ENCODE measurements at places on chromosomes 5 and 9.
A peak's percentile ranks its signal among the peaks of the same experiment; 100 is the strongest.

- DNase-seq: no peak
Measured at GRCh38 chr9:80554856-80555255, 983.1 kb downstream of the TLE4 start.

DNA sequence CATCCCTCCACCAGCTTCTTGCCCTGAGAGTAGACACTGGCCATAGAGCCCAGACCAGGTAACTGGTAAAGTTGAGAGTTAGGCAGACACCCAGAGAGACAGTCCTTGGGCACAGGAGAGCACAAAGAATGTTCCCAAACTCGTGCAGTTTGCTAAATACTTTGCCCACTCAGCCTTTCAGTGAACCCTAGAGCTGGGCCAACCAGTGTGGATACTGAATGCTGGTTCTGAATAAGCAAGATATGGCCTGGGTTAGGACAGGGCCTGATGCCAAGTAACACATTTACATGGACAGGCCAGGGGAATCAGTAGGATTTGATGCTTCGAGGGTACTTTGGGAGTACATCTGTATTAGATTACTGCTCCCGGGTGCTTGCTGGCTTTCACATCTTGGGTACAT is 185.4 kb downstream of the SH3GL2 start:
- DNase-seq: no peak

DNA sequence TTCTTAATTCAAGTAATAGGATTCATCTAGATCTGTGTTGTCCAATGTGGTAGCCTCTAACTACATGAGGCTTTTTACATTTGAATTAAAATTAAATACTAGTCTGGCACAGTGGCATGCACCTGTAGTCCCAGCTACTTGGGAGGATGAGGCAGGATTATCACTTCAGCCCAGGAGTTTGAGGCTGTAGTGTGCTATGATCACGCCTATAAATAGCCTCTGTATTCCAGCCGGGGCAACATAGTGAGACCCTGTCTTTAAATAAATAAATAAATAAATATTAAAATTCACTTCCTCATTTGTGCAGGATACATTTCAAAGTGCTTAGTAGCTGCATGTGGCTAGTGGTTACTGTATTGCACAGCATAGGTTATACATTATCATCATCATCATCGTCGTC is 91.8 kb downstream of the UBE2R2 start:
- DNase-seq: no peak

GRCh38 chr9:123175854-123176629 is 92.3 kb downstream of the STRBP start:
- DNase-seq: peak; percentile 1

DNA sequence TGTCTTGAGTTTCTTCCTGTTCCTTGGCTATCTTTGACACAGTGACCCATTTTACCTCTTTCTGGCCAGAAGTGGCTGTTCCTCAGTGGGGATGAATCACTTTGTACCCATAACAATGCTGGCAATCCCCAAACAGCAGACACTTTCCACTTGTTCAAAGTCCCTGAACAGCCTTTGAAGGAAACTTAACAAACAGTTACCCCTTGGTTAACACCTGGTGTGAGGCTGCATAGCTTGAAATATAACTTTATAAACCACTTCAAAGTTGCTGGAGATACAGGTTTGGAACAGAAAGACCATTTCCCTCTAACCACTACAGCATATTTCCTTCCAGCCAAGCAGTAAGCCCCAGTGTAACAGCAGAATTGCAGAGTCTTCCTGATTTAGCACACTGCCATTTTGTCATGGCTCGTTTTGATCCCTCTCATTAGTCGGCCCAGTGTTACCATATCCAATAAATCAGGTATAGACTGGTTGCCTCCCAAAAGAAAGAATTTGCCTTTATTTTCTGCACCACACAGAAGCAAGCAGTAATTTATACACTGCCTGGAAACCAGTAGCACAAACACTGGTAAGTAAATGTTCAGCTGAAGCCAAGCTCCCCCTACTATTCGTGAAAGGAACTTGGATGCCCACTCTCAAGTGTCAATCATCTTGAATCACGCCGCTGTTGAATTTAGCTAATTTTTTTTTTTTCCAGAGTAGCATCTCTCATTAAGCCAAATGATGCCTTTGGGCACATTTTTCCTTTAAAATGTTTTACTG is 225.9 kb downstream of the PIK3R1 start:
- DNase-seq: no peak

GRCh38 chr9:95954940-95955339 is 79.4 kb downstream of the ERCC6L2 start:
- DNase-seq: no peak

DNA sequence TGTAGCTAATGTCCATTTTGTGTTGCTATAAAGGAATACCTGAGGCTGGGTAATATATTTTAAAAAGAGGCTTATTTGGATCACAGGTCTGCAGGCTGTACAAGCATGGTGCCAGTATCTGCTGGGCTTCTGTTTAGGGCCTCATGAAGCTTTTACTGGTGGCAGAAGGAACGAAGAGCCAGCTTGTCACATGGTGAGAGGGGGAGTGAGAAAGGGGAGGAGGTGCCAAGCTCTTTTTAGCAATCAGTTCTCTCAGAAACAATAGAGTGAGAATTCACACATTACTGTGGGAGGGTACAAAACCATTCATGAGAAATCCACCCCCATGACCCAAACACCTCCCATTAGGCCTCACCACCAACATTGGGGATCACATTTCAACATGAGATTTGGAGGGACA is 340.9 kb downstream of the RASEF start:
- no peak for DNase-seq

- no peak for DNase-seq
Measured at GRCh38 chr5:92694067-92694466, 887.0 kb downstream of the NR2F1-AS1 start.
